ENCODE measurements at places on chromosomes 2 and 18. TPM values are rescaled to one million over a fixed set of nuclear protein-coding genes. Genes with fewer than 3 reads are reported as not detected.

DNA sequence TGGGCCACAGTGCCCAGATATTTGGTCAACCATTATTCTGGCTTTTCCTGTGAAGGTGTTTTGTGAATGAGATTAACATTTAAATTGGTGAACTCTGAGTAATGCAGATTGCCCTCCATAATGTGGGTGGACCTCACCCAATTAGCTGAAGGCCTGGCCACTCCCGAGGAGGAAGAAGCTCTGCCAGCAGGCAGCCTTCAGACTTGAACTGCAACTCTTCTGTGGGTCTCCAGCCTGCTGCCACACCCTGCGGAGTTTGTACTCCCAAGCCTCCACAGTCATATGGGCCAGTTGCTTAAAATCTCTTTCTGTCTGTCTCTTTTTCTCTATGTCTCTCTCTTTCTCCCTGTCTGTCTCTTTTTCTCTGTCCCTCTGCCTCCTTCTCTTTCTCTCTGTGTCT is 262.7 kb downstream of the MYCN start:
- ATAC-seq = no peak

- ATAC-seq = no peak
Observed at GRCh38 chr2:216405588-216405987, 6.7 kb upstream of the SMARCAL1 start.

DNA sequence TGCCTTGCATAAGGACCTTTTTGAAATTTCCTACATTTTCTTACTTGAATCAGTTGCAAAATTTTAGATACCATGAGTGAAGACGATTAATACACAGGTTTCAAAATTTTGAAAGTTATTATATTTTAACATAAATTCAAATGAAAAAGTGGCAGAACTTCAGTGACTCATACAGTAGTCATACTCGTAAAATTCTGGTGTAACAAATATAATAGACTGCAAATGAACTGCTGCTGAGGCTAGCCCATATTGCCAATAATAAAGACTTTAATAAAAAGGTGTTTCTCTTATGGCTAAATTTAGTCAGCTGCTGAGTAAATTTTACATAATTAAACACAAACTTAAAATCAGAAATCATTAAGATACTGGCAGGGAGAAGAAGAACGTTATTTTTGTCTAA is 36.9 kb downstream of the MSH6 start:
- no peak for ATAC-seq

GRCh38 chr2:232687382-232688160 is 9.6 kb upstream of the GIGYF2 start:
- ATAC-seq = no peak

- ATAC-seq = no peak
Observed at GRCh38 chr2:164438490-164439205, 182.6 kb downstream of the GRB14 start.

- ATAC-seq = no peak
Observed at GRCh38 chr18:63365876-63366212, 1.2 kb downstream of the KDSR start.

GCKR gene
- 0.58 TPM for total RNA-seq

KHK gene
- total RNA-seq = 2.5 TPM

All from gastroesophageal sphincter (tissue), 4 donors.